ENCODE measurements at places on chromosomes 7 and 10.

- DNase-seq: no peak
Measured at GRCh38 chr10:68561865-68562649, 1.9 kb downstream of the TET1 start.

DNA sequence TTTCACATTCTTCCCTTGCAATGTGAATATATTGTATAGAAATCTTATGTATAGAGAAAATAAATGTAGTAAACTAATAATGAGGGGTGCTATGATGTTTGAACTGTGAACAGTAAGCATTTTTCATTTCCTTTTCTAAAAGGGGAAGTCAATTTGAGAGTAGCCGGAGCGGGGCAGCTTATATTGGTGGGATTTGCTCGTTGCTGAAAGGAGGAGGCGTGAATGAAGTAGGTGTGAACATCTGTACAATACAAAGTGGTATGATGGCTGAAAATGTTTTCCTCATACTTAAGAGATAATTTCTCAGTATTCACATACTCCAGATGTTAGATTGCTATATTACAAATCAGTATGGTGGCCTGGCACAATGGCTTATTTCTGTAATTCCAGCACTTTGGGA is 87.1 kb downstream of the SRI start:
- no peak for DNase-seq

GRCh38 chr7:127390817-127391590 is 1.5 kb downstream of the ZNF800 start:
- DNase-seq: peak; percentile 34

GRCh38 chr10:69801434-69802315 is at the start of gene COL13A1:
TSS of gene COL13A1 (plus strand) at chr10:69801906. CDS start at chr10:69802424, 518 bp downstream.
- DNase-seq: no peak

GRCh38 chr7:138710536-138711385 is 9.6 kb upstream of the SVOPL start:
- DNase-seq: peak; percentile 28

GRCh38 chr10:14385596-14386593 is 55.2 kb upstream of the FRMD4A start:
- peak; percentile 78 for DNase-seq

- no peak for DNase-seq
Measured at GRCh38 chr10:100826983-100827818, 81.8 kb downstream of the PAX2 start.

DNA sequence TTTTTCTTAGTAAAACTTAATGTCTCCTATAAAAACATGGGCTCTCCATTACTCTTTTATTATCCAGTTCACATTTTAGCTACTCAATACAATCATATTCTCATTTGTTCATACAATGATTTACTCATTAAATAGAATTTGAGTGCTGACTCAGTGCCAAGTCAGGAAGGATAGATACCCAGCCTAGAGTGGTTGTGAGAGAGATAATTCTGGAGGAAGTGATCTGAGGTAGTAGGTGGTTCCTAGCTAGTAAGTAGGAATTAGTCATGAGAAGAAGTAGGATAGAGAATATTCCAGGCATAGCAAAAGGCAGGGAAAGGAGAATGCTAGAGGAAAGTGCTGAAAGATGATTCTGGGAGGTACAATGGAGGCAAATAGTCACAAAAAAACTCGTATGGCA is 133.5 kb upstream of the MBL2 start:
- no peak for DNase-seq

DNA sequence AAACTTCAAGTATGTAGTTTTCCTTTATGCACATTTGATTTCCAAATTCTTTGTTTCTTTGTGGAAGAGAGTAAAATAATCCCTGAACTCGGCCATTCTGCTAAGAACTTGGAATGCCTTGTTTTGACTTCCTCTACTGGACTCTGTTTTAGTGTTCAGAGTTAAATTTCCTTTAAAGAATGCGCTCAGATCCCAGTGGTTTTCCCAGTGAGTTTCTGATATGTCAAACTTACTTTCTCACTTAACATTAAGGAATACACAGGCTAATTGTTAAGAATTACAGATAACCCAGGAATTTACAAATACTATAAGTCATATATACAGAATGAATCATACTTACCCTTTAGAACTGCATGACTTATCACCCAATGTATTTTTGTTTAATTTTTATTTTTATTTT is 1067.6 kb upstream of the CELF2 start:
- no peak for DNase-seq

- DNase-seq: no peak
Measured at GRCh38 chr10:43710772-43711471, 62.2 kb upstream of the ZNF32 start.

- no peak for DNase-seq
Measured at GRCh38 chr7:128831994-128832879, 2.0 kb downstream of the FLNC start.

GRCh38 chr10:356452-356851 is 221.2 kb downstream of the ZMYND11 start:
- DNase-seq: no peak

GRCh38 chr10:70052462-70053217 is at the start of gene MACROH2A2:
TSS of gene MACROH2A2 (plus strand) at chr10:70052846. CDS start at chr10:70075659, 22,813 bp downstream.
- DNase-seq: no peak

DNA sequence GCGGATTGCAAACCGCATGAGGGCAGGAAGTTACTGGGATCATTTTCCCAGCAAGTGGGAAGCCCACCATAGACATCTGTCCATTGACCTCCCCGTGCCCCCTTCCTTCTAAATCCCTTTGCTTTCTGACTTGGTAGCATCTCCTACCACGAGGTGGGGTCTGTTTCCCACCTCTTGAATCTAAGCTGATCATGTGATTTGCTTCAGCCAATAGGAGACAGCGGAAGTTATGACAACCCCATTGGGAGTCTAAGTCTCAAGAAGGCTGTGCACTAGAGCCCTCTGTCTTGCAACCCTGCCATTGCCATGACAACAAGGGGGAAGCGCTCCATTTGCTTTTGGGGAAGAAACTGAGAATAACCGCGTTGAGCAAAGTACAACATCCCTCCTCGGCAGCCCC is 39.2 kb upstream of the CARD11 start:
- DNase-seq: no peak

DNA sequence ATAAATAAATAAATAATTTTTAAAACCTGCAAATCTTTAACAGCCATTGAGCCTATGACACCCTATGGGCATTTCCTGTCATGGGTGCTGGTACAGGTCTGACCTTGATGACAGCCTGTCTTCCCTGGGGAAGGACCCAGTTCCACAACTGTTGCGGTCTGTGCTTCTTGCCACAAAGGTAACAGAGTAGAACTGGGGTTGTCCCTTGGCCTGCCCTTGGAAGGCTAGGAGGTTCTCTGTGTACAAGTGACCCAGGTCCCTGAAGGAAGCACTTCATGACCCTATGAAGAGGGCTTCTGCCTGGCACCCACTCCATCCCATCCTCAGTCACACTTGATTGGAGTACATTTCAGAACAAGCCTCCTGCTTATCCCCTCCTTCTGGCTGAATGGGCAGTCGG is 66.9 kb downstream of the OGDH start:
- no peak for DNase-seq

DNA sequence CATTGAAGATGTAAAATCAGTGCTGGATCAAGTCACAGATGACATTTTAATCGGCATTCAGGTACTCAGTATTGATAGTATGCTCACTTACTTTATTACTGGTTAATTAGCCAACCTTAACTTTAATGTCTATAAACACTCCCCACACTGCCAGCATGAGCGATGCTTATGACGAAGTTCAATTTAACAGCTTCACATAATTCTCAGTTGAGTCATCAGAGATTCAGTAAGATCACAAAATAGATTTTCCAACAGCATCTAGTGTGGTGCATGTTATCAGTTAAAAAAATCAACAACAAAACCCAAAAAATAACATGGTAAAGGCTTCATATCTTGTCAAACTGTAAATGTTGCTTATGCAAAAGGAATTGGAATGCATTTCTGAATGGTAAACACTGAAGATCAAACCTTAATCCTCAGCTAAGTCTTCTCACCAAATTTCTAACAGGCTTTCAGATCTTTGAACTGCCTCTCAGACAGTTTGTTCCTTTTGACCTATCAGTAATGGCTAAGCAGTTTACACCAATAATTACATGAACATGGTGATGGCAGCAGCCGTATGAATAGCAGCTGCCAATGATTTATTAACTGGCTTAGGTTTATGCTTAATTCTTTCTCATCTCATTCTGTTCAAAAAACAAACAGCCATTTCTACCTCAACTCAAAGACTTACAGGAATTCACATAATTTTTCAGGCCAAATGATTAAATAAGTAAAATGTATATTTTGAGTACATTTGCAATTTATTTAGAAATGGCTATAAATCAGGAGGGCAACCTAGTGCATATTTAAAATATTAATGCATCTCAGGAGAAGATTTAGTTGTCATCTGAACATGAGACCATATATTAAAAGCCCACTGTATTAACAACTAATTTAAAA is 98.5 kb downstream of the CABCOCO1 start:
- DNase-seq: peak; percentile 87

DNA sequence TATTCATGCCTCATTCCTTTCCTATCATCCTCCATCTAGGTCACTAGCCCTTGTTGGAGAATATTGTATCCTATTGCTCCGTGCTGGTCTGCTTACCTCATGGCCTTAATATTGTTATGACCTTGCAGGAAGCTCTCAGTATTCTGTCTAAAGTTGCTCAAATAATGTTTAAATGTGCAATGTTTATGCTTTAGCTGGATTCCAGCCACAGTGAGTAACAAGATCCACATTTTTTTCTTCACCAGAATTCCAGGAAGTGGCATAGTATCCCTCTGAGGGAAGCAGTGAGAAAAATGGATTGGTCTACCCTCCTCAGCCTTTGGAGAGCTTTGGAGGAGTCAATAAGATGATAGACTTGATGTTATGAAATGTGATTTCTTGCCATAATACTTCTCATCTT is 402.6 kb downstream of the NRG3 start:
- DNase-seq: no peak

DNA sequence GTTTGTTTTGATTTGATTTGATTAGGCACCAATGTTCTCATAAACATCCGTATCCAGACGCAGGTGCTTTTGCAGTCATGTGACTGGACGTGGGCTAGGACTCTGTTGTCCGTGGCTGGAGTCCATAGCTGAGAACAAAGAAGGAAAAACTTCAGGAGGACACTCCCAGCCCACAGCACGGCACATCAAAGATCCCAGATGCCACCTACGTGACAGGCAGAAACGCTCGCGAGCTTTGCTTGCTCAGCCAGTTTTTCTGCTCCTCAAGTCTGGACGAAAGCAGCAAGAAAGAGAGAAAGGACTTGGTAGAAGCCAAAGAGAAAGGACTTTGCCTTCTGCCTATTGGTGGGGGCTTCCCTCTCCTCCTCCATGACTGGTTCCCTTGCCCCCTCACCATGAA is 6.9 kb upstream of the ZKSCAN1 start:
- DNase-seq: no peak

GRCh38 chr7:137930581-137930980 is 71.3 kb downstream of the CREB3L2 start:
- DNase-seq: peak; percentile 83

- DNase-seq: no peak
Measured at GRCh38 chr7:49322476-49322875, 398.1 kb downstream of the CDC14C start.

GRCh38 chr10:118472415-118473304 is 122.8 kb downstream of the PRLHR start:
- DNase-seq: no peak

- no peak for DNase-seq
Measured at GRCh38 chr7:49703881-49704280, 69.6 kb upstream of the VWC2 start.

DNA sequence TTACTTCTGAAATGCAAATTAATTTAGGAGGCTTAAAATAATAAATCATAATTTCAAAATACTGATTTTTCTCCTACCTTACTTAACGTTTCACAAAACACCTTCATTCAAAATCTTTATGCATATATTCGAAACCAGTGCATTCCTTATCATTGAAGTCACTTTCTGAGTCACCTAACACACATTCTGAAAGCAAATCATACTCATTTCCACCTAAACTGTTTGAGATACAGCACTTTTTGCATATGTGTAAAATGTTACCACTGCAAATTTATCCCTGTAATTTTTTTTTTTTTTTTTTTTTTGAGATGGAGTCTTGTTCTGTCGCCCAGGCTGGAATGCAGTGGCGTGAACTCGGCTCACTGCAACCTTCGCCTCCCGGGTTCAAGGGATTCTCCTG is 15.7 kb downstream of the PPP3CB start:
- DNase-seq: peak; percentile 20

DNA sequence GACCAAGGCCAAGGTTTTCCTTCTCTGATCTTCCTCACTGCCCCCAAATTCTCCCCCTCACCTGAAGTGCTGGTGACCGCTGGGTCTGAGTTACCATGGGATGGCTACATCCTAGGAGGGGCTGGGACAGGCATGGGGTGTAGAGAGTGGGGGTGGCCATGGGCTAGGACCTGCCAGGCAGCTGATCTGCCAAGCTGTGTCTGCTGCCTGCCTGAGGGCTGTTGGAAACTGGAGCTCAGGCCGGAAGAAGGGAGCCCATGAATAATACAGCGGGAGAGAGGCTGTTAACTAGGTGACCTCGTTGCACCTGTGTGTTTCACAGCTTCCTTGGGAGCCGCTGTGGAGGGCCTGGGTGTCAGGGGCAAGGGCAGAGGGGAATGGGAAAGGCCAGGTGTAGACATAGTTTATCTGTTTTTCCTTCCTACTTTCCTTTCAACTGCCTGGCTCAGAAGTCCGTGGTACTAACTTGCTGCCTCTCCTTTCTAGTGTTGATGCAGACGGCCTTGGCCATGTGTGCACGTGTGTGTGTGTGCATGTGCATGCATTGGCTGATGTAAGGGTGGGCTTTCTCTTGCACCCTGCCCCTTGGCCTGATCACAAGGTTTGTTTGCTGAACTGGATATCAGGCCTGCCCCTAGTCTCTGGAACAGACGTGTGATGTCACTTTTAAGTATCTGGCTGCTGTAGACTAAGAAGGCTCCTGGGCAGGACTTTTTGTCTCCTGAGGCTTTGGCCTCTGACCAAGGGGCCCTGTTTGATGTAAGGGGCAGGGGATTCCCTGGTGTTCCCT is 11.9 kb downstream of the CDH23 start:
- no peak for DNase-seq

DNA sequence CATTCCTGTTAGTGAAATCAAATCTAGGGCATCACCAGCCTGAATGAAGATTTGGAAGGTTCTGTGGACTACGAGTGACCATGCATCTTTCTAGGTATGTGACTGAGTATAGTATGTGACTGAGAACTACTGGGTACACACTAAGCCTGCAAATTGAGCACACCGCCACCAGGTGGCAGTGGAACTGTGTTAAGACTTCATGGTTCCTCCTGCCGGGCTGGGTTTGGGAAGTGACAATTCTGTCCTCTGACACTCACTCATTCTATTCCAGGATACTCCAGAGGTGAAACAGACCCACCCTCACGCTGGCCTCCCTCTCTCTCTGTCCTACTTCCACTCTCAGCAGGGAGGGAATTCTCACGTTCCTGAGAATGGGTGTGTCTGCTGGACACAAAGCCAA is 84.0 kb upstream of the TMEM248 start:
- no peak for DNase-seq

Data from retinal pigment epithelial cell (primary cell).